NCI-H2081 (cell line): ENCODE measurements at places on chromosomes 5 and 9.

- DNase-seq = no peak
Observed at GRCh38 chr5:169162407-169162806, 138.5 kb downstream of the SLIT3 start.

GRCh38 chr9:15374825-15375224, 47.9 kb upstream of the SNAPC3 start:
- no peak for DNase-seq

DNA sequence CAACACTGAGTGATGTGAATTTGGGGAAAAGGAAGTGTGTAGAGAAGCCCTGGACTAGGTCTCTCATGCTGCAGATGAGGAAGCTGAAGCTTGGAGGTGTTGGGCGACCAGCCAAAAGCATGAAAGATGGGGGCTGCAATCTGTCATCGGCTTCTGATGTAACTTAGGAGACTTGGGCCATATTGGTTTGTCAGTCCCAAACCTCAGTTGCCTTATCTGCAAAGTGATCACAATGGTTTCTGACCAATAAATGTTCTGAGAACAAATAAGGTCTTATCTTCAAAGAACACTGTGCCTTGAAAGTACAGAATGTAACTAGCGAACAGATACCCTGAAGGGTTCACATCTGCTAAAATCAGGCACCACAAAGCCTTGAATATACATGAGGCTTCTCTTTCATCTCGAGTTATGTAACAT, 198.4 kb upstream of the NR3C1 start:
- DNase-seq = no peak

DNA sequence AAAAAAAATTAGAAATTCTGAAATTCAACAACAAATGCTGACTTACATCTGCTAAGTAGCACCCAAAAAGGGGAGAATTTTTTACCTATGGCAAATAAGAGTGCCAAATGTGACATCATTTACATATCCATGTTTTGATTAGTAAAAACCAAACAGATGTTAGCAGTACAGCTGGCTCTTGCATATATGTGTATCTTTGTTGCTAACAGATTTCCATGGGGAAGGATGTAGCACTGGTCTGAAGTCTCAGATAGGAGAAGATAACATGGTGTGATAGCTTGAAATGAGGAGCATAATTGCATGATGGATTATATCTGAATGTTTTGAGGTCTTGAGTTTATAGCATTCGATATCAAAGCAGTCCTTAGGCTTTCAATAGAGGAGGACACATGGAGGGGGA, 17.5 kb downstream of the PIK3R1 start:
- no peak for DNase-seq
